NCI-H1092 (cell line): ENCODE measurements at places on chromosomes 4 and X.
A peak's percentile ranks its signal among the peaks of the same experiment; 100 is the strongest.

GRCh38 chrX:154298312-154298711 is 2.7 kb downstream of the TKTL1 start:
- no peak for DNase-seq

GRCh38 chr4:38177641-38178391 is 217.6 kb downstream of the PTTG2 start:
- DNase-seq = peak; percentile 31

GRCh38 chr4:931960-932712 is at the start of the genes GAK and TMEM175:
Gene GAK, minus strand, starts transcription at chr4:932316. Its CDS starts 129 bp downstream, at chr4:932187.
Gene TMEM175, plus strand, starts transcription at chr4:932460. Its CDS starts 15,280 bp downstream, at chr4:947740.
- peak; percentile 91 for DNase-seq

DNA sequence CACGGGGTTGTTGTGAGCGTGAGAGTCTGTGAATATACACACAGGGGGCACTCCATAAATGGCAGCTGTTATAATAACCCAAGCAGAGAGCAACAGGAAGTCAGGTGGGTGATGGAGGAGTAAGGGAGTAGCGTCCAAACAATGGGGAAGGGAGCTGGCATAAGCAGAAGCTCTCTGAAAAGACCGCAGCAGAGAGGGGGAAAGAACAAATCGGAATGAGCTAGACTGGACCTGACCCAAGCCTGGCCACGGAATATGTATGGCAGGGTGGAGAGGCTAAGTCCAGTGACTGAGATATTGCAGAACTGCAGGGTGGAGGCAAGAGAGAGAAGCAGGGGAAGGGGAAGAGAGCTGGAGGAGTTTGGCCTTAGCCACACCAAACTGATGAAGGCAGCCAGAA is 6.5 kb upstream of the GJB1 start:
- DNase-seq = peak; percentile 74

- no peak for DNase-seq
These were observed 756.1 kb downstream of the SH3BGRL start for GRCh38 chrX:81957900-81958545.

- DNase-seq = no peak
These were observed 104.7 kb upstream of the TTC29 start for GRCh38 chr4:147050356-147050765.

- no peak for DNase-seq
These were observed 138.8 kb upstream of the BANK1 start for GRCh38 chr4:101651778-101652177.

GRCh38 chrX:103608306-103608963 is 672 bp downstream of the TCEAL3 start:
- no peak for DNase-seq

- DNase-seq = no peak
These were observed 444.0 kb upstream of the PITX2 start for GRCh38 chr4:111066887-111067286.

DNA sequence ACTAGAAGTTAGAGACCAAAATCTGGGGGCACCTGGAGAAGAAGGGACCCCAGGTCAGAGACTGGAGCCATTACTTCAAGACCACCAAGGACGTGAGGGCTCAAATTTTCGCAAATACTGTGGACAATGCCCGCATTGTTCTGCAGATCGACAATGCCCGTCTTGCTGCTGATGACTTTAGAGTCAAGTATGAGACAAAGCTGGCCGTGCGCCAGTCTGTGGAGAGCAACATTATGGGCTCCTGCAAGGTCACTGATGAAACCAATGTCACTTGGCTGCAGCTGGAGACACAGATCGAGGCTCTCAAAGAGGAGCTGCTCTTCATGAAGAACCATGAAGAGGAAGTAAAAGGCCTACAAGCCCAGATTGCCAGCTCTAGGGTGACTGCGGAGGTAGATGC is 101.2 kb downstream of the NCAPG start:
- DNase-seq = no peak

- DNase-seq = no peak
These were observed 19.9 kb upstream of the TNIP3 start for GRCh38 chr4:121183989-121184388.

GRCh38 chr4:113905301-113905700 is 74.1 kb downstream of the ARSJ start:
- DNase-seq = no peak

- DNase-seq = no peak
These were observed 56.0 kb downstream of the NUDT11 start for GRCh38 chrX:51440365-51440764.

- no peak for DNase-seq
These were observed 133.4 kb downstream of the RASL11B start for GRCh38 chr4:52995360-52996030.

GRCh38 chr4:22471419-22471818 is 44.4 kb downstream of the ADGRA3 start:
- no peak for DNase-seq

- no peak for DNase-seq
These were observed 330.5 kb upstream of the AADAT start for GRCh38 chr4:170420255-170420693.

- no peak for DNase-seq
These were observed 369.4 kb upstream of the CNKSR2 start for GRCh38 chrX:21004835-21005234.

DNA sequence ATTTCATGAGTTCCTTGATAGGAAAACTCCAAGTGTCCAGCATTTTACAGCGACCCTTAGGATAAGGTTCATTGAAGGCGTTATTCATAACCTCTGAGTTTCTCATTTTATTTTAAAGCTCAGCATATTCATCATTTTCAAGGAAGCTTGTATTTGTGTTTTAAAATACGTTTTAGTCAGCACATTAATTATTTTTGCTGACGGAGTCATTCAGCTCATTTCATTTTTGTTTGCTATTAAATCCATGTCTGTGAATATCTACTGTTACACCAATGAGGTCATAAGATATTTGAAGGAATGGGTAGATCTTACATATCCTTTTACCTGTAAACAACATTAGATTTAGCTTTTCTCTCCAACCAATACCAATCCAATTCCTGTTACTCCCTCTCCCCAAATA is 1766.3 kb upstream of the PCDH10 start:
- no peak for DNase-seq

DNA sequence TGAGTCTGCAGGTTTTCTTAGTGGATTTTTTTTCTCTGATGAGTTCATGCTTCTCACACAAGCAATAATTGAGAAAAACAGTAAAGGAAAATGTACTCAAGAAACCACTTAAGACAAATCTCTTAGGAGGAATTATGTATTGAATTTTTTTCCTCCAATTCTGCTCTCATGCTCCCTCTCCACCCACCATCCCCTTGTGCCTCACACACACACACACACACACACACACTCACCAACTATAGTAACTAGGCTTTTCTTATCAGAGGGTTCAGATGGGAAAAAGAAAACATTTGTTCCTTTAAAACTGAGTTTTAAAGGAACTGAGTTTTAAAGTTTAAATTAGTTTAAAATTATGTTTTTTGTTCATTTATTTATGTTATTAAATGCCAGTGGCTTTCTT is 47.0 kb upstream of the ANXA10 start:
- no peak for DNase-seq

GRCh38 chr4:119034276-119035008 is 101.2 kb upstream of the MYOZ2 start:
- no peak for DNase-seq
